ENCODE measurements at places on chromosomes 1 and 21. TPM values are rescaled to one million over a fixed set of nuclear protein-coding genes. Genes with fewer than 3 reads are reported as not detected.

The G0S2 gene
- polyA plus RNA-seq: 3.1 TPM

The TSACC gene
- polyA plus RNA-seq: not detected

The TCP10L gene
- not detected for polyA plus RNA-seq

The DPH5 gene
- polyA plus RNA-seq: 30.2 TPM

The NHLH1 gene
- not detected for polyA plus RNA-seq

The C1orf116 gene
- not detected for polyA plus RNA-seq

The EIF4G3 gene
- polyA plus RNA-seq: 7.4 TPM

The NBPF8 gene
- 1.0 TPM for polyA plus RNA-seq

The PGLYRP4 gene
- polyA plus RNA-seq: not detected

The C1orf87 gene
- not detected for polyA plus RNA-seq

The RBP7 gene
- polyA plus RNA-seq: not detected

The SIM2 gene
- polyA plus RNA-seq: not detected

The FAM177B gene
- not detected for polyA plus RNA-seq

The ATAD3C gene
- polyA plus RNA-seq: 4.0 TPM

The GNAT2 gene
- polyA plus RNA-seq: not detected

The DCST1 gene
- polyA plus RNA-seq: not detected

The ADAMTS4 gene
- polyA plus RNA-seq: 0.29 TPM

The TMEM82 gene
- not detected for polyA plus RNA-seq

The CRNN gene
- not detected for polyA plus RNA-seq

The MASP2 gene
- not detected for polyA plus RNA-seq

The PSRC1 gene
- polyA plus RNA-seq: 0.87 TPM

The AXDND1 gene
- polyA plus RNA-seq: not detected

The LCK gene
- polyA plus RNA-seq: 561 TPM

The C2CD2 gene
- 2.1 TPM for polyA plus RNA-seq

The SPATA21 gene
- polyA plus RNA-seq: not detected

The MTMR11 gene
- polyA plus RNA-seq: 1.7 TPM

The CHAF1B gene
- 8.4 TPM for polyA plus RNA-seq

The FOXD3 gene
- not detected for polyA plus RNA-seq

The TFF1 gene
- polyA plus RNA-seq: not detected

The HSPB7 gene
- polyA plus RNA-seq: not detected

The CD1D gene
- 8.7 TPM for polyA plus RNA-seq

The SUCO gene
- polyA plus RNA-seq: 14.0 TPM

The OR2L8 gene
- not detected for polyA plus RNA-seq

The AQP10 gene
- not detected for polyA plus RNA-seq

The KCNA3 gene
- 15.3 TPM for polyA plus RNA-seq

The MIGA1 gene
- polyA plus RNA-seq: 7.1 TPM

The NPHS2 gene
- not detected for polyA plus RNA-seq

The AKNAD1 gene
- polyA plus RNA-seq: not detected

The TRIM46 gene
- polyA plus RNA-seq: not detected

The CACNA1S gene
- not detected for polyA plus RNA-seq

The SPRR1B gene
- not detected for polyA plus RNA-seq

The SEC16B gene
- polyA plus RNA-seq: not detected

The SMIM1 gene
- not detected for polyA plus RNA-seq

The DDR2 gene
- 0.12 TPM for polyA plus RNA-seq

The UBL4B gene
- polyA plus RNA-seq: not detected

Measured in immature natural killer cell (primary cell).